Astrocyte (in vitro differentiated cells and primary cell): ENCODE measurements at places on chromosomes 12 and 14. TPM values are rescaled to one million over a fixed set of nuclear protein-coding genes. Genes with fewer than 3 reads are reported as not detected.

GRCh38 chr12:107759410-107759809 lies 1.5 kb downstream of the PRDM4 start:
- DNase-seq = peak; percentile 79

The POTEG gene
- not detected in 2 replicates for total RNA-seq

DNA sequence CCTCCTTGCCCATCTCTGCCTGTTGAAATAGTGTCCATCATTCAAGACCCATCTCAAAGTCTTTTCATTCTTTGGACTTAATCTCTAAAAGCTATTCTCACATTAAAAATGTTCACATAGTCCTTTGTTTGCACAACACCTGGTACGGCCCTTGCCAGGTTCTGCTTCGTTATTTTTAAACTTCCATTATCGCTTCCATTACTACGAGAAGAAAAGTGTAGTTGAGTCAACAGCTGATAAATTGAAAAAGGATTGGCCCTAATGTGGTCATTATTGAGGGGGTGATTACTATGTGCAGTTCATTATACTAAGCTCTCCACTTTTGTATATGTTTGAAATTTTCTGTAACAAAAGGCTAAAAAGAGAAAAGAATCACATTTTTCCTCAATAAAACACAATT lies 17.8 kb downstream of the KCNJ8 start:
- no peak for DNase-seq

GRCh38 chr12:94111302-94111701 lies 37.1 kb upstream of the PLXNC1 start:
- DNase-seq = no peak

- no peak for DNase-seq
Observed at GRCh38 chr12:76072568-76072967, 11.9 kb downstream of the NAP1L1 start.

DNA sequence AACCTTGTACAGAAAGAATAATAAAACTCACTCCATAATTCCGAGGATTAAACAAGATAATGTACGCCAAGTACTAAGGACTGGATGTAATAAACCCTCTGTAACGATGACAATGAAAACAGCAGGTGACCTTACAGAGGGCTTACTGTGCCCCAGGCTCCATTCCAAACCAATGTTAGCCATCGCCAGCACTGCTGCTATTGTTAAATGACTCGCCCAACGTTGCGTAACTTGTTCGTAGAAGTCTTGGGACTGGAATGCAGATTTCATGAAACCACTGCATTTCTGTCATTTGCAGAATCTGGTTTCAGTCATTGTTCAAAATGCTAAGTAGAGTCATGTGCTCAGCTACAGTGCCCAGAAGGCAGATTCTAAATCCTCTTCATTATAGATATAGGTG lies 728 bp upstream of the STON2 start:
- peak; percentile 100 for DNase-seq

The CCDC196 gene
- total RNA-seq = not detected in 2 replicates

GRCh38 chr12:24361877-24362580 lies 412.6 kb upstream of the SOX5 start:
- no peak for DNase-seq

GRCh38 chr12:31298922-31299321 lies 27.0 kb downstream of the SINHCAF start:
- no peak for DNase-seq

- DNase-seq = no peak
Observed at GRCh38 chr12:114678718-114679117, 5.3 kb downstream of the TBX3 start.

The TAS2R50 gene
- total RNA-seq = 0.60 and 1.2 TPM in 2 replicates

- peak; percentile 79 for DNase-seq
Observed at GRCh38 chr12:25959071-25959961, 834 bp downstream of the RASSF8 start.

- no peak for DNase-seq
Observed at GRCh38 chr12:69844836-69845235, 19.8 kb downstream of the MYRFL start.

DNA sequence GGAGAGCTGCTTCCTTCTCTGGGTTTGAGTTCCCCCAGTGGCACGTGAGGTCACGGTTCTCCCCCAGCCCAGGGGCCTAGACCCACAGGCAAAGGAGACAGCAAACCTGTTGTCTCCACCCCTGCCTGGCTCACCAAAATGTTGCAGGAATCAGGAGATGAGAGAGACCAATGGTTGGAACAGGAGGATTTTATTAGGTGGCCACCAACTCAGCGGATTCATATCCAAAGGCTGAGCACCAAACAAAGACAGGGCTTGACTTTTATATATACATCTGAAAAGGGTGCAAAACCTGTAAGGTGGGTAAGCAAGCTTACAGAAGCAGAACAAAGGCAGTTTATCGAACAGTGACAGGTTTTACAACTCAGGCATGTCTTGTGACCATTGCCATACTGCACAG lies 9.2 kb upstream of the ADAM21 start:
- no peak for DNase-seq

GRCh38 chr14:65291531-65291930 lies 121.0 kb upstream of the FUT8 start:
- DNase-seq = no peak

GRCh38 chr14:72111911-72112310 lies 179.7 kb downstream of the RGS6 start:
- DNase-seq = no peak

The AKAP5 gene
- 2.9 and 3.1 TPM in 2 replicates for total RNA-seq

DNA sequence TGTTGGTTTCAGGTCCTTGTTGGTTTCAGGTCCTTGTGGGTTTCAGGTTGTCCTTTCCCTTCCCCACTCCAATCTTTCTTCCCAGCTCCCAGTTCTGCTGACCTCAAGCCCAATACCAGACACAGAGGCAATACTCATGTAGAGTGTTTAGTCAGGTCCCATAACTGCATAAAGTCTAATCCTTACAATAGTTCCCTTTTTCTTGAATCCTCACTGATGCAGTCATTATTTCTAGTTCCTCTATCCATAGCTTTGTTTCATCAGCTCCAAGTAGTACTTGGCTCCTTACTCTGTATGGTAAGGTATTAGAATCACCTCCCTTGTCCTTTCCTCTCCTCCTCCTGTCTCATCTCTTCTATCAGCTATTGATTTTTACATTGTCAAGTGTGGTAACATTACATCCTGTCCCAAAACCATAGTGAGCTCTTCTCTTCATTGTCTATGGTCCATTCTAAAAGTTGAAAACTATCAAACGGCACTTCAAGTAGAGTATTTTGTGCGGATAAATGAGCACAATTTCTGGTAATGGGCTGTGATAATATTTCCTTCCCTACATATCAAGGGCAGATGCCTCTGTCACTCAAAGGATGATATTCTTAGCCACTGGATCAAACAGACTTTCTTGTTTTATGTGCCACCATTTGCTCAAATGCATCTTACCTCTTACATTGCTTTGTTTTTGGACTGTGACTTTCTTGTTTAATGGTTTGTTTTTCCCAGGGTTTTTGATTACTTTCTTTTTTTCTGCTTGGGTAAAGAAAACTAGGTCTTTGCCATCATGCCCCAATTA lies 57.2 kb upstream of the JDP2 start:
- no peak for DNase-seq

DNA sequence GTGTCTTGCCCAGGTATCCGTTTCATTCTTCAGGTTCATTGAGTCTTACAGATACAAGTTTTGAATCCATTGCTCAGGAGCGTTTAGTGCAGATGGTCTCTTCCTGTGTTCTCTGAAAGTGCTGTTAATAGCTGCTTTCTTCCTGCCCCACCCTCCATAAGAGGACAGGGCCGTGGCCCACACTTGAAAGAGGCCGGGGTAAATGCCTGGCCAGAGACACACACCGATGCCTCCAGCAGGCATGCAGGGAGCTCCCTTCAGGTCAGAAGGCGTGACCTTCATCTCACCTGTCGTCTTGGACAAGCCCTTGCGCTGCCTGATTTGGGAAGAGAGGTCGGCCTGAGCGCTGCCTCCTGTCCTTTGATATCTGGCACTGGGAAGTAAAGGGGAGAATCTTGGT lies 11.6 kb downstream of the PRKAB1 start:
- no peak for DNase-seq

DNA sequence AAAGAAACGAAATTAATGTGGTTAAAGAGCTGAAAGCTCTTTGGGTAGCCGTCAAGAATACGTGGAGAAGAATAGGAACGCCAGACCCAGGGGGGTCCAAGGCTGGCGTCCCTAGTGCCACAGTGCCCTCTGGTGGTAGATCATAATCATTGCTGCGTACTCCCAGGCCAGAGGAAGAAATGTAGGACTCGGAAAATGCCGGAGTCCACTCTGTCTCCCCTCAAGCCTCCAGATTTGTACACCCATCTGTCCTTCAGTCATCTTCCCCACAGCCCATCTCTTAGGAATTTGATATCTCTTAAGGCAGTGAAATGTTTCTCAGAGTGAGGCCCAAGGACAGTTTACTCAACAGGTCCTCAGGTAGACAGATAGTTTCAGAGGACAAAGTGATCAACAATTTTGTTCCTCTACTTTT lies 25.4 kb upstream of the PLEKHG6 start:
- DNase-seq = no peak

The HPD gene
- not detected in 2 replicates for total RNA-seq

DNA sequence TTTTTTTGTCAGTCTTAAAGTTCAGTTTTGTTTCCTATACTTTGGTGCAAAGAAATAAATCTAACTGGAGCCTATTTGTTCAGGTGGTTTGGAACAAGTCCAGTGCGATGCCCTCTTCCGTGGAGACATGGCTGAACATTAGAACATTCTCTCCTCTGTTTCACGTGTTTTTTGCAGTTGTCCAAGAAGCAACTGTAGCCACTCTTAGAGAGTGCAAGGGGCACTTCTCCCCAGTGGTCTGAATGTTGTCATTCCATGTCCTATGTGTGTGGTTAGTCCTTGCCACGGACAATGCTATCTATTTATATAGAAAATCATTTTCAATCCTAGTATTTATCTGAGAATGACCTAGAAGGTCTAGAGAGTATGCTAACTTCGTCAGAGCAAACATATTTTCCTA lies 1232.5 kb upstream of the SEL1L start:
- no peak for DNase-seq

GRCh38 chr14:81127785-81128184 lies 93.0 kb downstream of the GTF2A1 start:
- peak; percentile 12 for DNase-seq

DNA sequence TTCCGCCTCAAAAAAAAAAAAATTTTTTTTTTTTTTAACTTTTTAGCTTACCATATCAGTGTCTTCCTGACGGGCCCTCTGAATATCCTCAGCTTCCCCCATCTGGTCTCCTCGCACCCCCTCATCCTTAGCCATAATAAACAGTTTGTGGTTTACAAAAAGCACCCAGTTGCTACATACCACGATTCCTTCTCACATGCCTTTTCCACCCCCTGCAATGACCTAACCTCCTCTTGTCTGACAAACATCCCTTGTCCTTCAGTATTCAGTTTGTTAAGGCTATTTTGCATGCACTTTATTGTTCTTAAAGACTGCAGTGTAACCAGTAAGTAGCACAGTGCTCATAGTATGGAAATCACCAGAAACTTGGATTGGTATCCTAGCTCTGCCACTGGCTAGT lies 88.5 kb downstream of the PPM1H start:
- peak; percentile 35 for DNase-seq

GRCh38 chr14:88452231-88452630 lies 66.8 kb downstream of the SPATA7 start:
- DNase-seq = no peak

The DBX2 gene
- not detected in 2 replicates for total RNA-seq

DNA sequence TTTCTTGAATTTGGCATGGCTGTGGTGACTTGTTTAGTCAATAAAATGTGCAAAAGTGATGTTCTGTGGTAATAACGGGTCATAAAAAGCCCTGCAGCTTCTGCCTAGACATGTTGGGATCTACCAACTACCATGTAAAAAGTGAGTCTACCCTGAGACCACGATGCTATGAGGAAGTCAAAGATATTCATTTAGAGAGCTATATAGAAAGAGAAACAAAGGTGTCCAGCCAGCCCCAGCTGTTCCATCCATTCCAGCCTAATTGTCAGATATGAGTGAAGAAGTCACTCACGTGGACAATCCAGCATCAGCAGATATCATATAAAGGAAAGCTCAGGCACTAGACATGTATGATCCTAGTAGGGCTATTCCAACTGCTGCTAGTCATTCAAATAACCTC lies 117.2 kb upstream of the SSTR1 start:
- DNase-seq = no peak

GRCh38 chr12:6426882-6427671 lies 17.7 kb upstream of the CD27 start:
- DNase-seq = no peak

GRCh38 chr12:46818642-46819041 lies 7.2 kb downstream of the SLC38A4 start:
- DNase-seq = no peak

The DCAF5 gene
- total RNA-seq = 54.5 and 54.6 TPM in 2 replicates

GRCh38 chr12:39420043-39420442 lies 22.9 kb downstream of the KIF21A start:
- DNase-seq = no peak

DNA sequence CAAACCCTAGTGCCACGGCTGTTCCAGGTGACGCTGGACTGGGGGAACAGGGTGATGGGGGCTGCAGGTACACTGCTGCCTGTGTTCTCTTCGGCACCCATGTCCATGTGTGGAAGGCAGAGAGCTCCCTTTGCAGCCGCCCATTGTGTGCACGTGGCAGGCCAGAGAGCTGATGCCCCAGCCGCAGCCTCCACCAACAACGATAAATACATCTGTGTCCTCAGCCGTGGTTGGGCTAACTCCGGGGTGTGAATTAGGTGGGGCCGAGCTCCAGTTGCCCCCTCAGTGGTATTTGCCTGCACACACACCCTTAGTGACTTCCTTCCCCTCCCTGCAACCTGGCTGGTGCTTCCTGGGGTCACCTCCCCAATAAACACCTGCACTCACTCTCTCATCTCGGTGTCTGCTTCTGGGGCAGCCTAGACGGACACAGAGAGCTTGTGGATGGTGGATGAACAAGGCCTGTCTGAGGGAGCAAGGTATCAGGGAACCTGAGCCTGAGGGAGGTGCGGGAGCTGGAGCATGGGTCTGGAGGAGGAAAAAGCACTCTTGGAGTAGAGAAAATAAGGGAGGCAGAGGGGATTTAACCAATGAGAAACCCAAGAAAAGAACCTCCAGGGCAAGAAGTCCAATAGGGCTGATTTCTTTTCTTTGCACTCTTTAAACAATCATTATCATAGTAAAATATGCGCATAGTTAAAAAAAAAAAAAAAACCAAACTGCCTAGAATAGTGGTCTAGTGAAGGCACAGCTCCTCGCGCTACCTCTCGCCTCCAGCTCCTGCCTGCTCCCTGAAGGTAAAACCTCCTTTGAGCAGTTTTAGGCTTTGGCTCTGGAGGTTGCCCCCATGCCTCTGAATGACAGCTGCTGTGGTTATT lies 112.6 kb downstream of the ZNF664 start:
- no peak for DNase-seq
